ENCODE measurements at places on chromosomes 6 and 20. TPM values are rescaled to one million over a fixed set of nuclear protein-coding genes. Genes with fewer than 3 reads are reported as not detected.
A peak's percentile ranks its signal among the peaks of the same experiment; 100 is the strongest.

DNA sequence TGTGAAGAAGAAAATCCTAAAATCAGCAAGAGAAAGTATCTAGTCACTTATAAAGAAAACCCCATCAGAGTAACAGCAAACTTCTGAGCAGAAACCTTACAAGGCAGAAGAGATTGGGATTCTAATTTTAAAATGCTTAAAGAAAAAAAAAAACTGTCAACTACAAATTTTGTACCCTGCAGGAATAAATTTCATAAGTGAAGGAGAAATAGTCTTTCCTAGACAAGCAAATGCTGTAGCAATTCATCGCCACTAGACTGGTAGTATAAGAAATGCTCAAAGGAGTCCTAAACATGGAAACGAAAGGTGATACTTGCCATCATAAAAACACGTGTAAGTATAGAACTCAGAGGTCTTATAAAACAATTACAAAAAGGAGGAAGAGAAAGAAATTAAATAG is 54.4 kb downstream of the PDSS2 start:
- no peak overlapping the region for H3K4me3 ChIP-seq
- H3K27ac ChIP-seq = no peak overlapping the region
- no peaks in the 10 kb centered on the region for H3K27me3 ChIP-seq
- H3K36me3 ChIP-seq = peaks cover 25% of the 10 kb centered on the region
- DNase-seq = no peak

GRCh38 chr6:143828572-143828971 is 14.6 kb upstream of the LTV1 start:
- H3K27me3 ChIP-seq = no peaks in the 10 kb centered on the region
- no peak overlapping the region for H3K4me3 ChIP-seq
- peaks cover 4% of the 10 kb centered on the region for H3K36me3 ChIP-seq
- no peaks in the 10 kb centered on the region for H3K4me1 ChIP-seq
- no peak for DNase-seq

DNA sequence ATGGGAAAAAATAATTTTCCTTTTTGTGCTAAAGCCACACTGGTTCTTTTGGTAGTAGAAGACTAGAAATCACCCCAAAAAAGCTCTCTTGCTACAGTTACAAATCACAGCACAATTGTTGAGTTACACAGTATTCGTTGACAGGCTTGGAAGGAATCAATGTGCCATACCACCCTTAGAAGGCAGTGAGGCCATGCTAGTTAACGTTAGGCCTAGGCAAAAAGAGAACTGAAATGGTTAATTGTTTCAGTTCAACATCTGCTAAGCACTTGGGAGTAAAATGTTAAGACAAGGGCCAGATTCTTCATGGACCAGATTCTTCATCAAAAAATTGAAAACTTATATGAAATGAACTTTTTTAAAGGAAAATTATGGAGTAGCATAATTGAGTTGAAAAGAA is 626.2 kb downstream of the UTRN start:
- peaks cover 5% of the 10 kb centered on the region for H3K36me3 ChIP-seq
- H3K4me1 ChIP-seq = peaks cover 6% of the 10 kb centered on the region
- no peak for DNase-seq
- H3K27me3 ChIP-seq = peaks cover 5% of the 10 kb centered on the region

GRCh38 chr6:11094411-11094851 is 797 bp downstream of the SMIM13 start:
- peaks cover 5% of the 10 kb centered on the region for H3K36me3 ChIP-seq
- H3K4me3 ChIP-seq = peak overlapping the region; percentile 97
- H3K27ac ChIP-seq = peak overlapping the region; percentile 92
- no peaks in the 10 kb centered on the region for H3K27me3 ChIP-seq

DNA sequence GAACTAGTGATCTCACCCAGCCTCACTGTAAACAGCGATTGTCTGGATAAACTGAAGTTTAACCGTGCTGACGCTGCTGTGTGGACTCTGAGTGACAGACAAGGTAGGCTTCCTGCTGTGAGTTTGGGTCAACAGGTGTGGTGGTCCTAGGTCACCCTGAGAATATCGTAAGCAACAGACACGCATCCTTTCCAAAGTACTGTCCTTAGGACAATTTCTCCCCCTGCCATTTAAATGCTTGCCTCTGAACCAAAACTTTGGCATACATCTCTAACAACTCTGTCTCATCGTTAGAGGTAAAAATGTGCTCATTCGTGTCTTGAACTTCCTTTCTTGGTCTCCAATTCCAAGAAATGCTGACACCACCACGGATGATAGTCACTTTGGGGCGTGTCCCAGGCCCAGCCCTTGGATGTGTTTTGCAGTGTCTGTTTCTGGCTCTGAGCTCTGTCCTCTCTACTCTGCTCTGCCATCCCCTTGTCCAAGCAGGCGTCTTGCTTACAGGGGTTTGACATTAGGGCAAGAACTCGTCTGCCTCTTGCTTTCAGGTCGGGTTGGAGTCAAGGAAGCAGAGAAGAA is 95.5 kb downstream of the EYA2 start:
- no peak overlapping the region for H3K27ac ChIP-seq
- H3K27me3 ChIP-seq = peaks cover 23% of the 10 kb centered on the region

TNFRSF21 gene
- 0.31 TPM for total RNA-seq

MAS1 gene
- 0.02 TPM for total RNA-seq

PACSIN1 gene
- total RNA-seq = not detected

ASIP gene
- not detected for total RNA-seq

ATXN1 gene
- total RNA-seq = 56.4 TPM

HLA-DRB1 gene
- total RNA-seq = 117 TPM

MYLK2 gene
- total RNA-seq = 0.98 TPM

CDC25B gene
- 84.1 TPM for total RNA-seq

BNIP5 gene
- not detected for total RNA-seq
